Type B pancreatic cell (in vitro differentiated cells): ENCODE measurements at places on chromosomes 16 and 17. TPM values are rescaled to one million over a fixed set of nuclear protein-coding genes. Genes with fewer than 3 reads are reported as not detected.

The KRT24 gene
- 0.43 TPM in 1 of 2 replicates, not detected in the other for total RNA-seq

The EEF2K gene
- 16.2 and 22.5 TPM in 2 replicates for total RNA-seq

- H3K36me3 ChIP-seq: no peaks in the 10 kb centered on the region
- H3K27ac ChIP-seq: peak overlapping the region; percentile 59
These were observed 29.1 kb upstream of the PHOSPHO1 start for GRCh38 chr17:49259663-49260010.

DNA sequence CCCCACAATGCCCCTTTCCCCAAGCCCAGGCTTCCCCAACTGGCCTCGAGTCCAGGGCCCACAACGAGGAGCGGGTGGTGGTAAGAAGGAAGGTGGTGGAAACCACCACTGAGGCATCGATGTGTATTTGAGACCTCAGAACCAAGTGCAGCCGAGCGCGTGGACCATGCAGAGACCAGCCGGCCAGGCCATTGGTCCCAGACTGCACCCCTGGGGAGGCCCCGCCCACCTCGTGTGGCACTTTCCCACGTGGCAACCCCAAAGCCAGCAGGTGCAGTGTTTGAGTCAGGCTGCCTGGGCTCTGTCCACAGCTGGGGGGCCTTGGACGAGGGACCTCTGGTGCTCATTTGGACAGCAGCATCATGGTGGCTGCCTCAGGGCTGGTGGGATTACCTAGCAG lies 28.1 kb upstream of the BAHCC1 start:
- H3K27me3 ChIP-seq: peaks cover 9% of the 10 kb centered on the region
- DNase-seq: no peak
- H3K4me1 ChIP-seq: peaks cover 21% of the 10 kb centered on the region
- no peak overlapping the region for H3K4me3 ChIP-seq
- no peak overlapping the region for H3K27ac ChIP-seq
- H3K36me3 ChIP-seq: no peaks in the 10 kb centered on the region

GRCh38 chr16:68364561-68364998 lies 53.8 kb downstream of the PRMT7 start:
- no peaks in the 10 kb centered on the region for H3K27me3 ChIP-seq
- H3K4me3 ChIP-seq: no peak overlapping the region
- H3K36me3 ChIP-seq: no peaks in the 10 kb centered on the region
- DNase-seq: no peak
- H3K4me1 ChIP-seq: peaks cover 25% of the 10 kb centered on the region

The PPP1R1B gene
- total RNA-seq: 1.8 and 3.7 TPM in 2 replicates

The OTOA gene
- total RNA-seq: 0.17 TPM in 1 of 2 replicates, not detected in the other

GRCh38 chr17:42598905-42599304 lies 10.3 kb downstream of the RETREG3 start:
- no peak overlapping the region for H3K27ac ChIP-seq
- no peak for DNase-seq
- H3K36me3 ChIP-seq: peaks cover 16% of the 10 kb centered on the region
- no peak overlapping the region for H3K4me3 ChIP-seq

- H3K4me3 ChIP-seq: no peak overlapping the region
- H3K4me1 ChIP-seq: peaks cover 5% of the 10 kb centered on the region
- no peak overlapping the region for H3K27ac ChIP-seq
These were observed 16.3 kb downstream of the HS3ST4 start for GRCh38 chr16:25707982-25708583.

The ERBB2 gene
- total RNA-seq: 123 and 230 TPM in 2 replicates

DNA sequence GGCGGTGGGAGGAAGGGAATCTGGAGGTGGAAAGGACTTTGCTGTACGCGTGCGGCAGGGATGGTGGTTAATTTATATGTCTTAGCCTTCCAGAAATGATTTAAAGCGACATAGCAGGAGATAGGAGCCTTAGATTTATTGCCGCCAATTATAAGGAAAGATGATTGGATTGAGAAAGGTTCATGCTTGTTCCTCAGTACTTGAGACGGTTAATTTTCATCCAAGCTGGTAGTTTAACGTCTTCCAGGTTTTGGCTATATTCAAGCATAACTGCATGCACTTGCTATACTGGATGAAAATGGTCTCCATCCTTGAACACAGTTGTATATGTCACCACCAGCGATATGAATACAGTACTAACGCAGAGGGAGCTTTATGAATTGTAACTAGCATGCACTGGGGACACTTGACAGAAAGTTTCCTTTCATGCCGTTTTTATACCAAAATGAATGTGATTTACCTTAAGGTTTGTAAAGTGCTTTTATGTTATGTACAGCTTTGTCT lies 610 bp upstream of the PEX12 start:
- H3K36me3 ChIP-seq: peaks cover 5% of the 10 kb centered on the region
- H3K27ac ChIP-seq: peak overlapping the region; percentile 90
- DNase-seq: no peak
- H3K4me3 ChIP-seq: peak overlapping the region; percentile 97
- H3K27me3 ChIP-seq: peaks cover 9% of the 10 kb centered on the region

DNA sequence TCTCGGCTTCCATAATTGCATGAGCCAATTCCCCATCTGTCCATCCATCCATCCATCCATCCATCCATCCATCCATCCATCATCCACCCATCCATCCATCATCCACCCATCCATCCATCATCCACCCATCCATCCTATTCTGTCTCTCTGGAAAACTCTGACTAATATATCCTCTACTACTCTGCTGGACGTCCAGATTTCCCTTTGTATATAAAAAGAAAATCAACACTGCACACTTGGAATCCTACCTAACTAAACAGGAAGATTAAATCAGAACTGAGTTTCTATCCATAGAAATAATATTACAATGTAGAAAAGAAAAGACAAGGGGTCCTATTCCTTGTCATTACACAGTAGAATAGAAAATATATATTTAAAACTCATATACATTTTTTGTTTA lies 150.3 kb upstream of the CORO6 start:
- H3K27me3 ChIP-seq: no peaks in the 10 kb centered on the region
- H3K4me1 ChIP-seq: peaks cover 22% of the 10 kb centered on the region
- DNase-seq: no peak
- peaks cover 4% of the 10 kb centered on the region for H3K36me3 ChIP-seq

DNA sequence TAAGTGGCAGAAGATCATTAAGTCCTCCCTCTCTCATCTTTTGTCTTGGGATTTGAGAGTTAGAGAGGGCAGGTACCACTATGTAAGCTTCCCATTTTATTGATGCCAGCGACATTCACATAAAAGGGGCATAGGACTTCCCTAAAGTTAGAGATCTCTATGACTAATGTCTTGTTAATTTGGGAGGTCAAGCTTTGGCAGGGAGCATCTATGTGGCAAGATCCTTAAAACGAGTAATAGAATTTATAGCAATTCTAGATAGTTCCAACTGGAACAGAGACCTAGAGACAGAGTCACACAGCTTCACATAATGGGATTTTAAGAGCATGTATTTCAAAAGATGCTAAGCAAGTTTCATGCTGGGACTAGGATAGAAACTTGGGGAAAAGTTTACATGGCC lies 308.0 kb downstream of the MAP2K6 start:
- peaks cover 4% of the 10 kb centered on the region for H3K27me3 ChIP-seq
- no peak for DNase-seq
- no peaks in the 10 kb centered on the region for H3K36me3 ChIP-seq
- H3K27ac ChIP-seq: no peak overlapping the region
- no peak overlapping the region for H3K4me3 ChIP-seq
- H3K4me1 ChIP-seq: peaks cover 9% of the 10 kb centered on the region

DNA sequence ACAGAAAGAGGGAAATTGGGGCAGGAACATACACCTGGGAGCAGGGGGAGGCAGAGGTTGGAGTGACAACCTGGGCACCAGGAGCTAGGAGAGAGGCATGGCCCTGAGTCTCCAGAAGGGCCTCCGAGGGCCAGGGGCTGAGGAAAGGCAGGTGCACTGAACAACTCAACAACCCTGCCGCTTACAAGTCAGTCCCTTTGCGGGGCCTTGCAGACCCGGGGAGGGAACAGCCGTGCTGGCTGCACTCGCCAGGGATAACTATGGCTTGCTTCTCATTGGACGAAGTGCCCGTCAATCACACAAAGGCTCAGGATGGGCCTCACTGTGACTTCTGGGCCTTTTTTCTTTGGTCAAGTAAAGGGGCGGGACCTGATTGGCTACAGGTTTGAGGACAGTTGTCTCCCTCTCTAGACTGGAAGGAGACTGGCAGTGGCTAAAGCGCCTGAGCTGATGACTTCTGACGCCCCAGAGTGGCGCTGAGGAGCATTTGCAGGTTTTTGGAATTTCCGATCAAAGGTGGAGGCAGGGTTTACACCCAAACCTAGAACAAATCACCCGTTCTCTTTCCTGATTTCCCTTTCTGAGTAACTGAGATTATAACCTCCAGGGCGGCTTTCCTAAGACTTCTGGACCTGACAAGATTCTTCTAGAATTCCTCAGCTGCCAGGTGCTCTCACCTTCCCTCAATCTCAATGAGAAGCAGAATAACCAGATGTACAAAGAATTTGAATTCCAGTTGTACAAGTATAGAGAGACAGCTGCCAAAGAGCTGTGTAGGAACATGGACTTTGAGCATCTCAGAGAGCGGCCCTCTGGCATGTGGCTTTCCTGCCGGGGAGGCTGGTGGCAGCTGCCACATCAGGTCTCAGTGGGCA lies 27.6 kb upstream of the ST6GALNAC2 start:
- DNase-seq: no peak
- H3K36me3 ChIP-seq: no peaks in the 10 kb centered on the region
- H3K27ac ChIP-seq: no peak overlapping the region

GRCh38 chr16:27392671-27393070 lies 9.3 kb upstream of the IL21R start:
- DNase-seq: no peak
- H3K4me1 ChIP-seq: no peaks in the 10 kb centered on the region
- no peak overlapping the region for H3K4me3 ChIP-seq
- H3K27me3 ChIP-seq: peaks cover 18% of the 10 kb centered on the region

DNA sequence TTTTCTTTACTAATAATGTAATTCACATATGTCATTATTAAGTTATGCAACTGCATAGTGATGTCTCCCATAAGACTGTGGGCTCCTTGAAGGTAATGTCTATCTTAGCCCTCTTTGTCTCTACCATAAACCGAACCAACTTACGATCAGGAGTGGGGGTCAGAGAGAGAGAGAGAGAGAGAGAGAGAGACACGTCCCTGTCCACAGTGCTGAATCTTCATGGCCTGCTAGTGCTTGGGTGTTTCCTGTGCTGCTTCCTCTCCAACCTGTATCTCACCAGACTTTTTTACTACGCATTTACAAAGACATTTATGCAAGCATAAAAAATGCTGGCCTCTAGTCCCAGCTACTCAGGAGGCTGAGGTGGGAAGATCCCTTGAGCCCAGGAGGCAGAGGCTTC lies 52.2 kb upstream of the HAPSTR1 start:
- H3K27me3 ChIP-seq: no peaks in the 10 kb centered on the region
- H3K4me1 ChIP-seq: no peaks in the 10 kb centered on the region
- H3K27ac ChIP-seq: no peak overlapping the region
- H3K4me3 ChIP-seq: no peak overlapping the region
- no peaks in the 10 kb centered on the region for H3K36me3 ChIP-seq

GRCh38 chr16:87464691-87465300 lies 28.0 kb downstream of the ZCCHC14 start:
- peaks cover 47% of the 10 kb centered on the region for H3K4me1 ChIP-seq
- H3K27me3 ChIP-seq: no peaks in the 10 kb centered on the region
- H3K27ac ChIP-seq: peak overlapping the region; percentile 89
- H3K36me3 ChIP-seq: peaks cover 6% of the 10 kb centered on the region
